SK-N-MC (cell line): ENCODE measurements at places on chromosomes 7 and 10.

DNA sequence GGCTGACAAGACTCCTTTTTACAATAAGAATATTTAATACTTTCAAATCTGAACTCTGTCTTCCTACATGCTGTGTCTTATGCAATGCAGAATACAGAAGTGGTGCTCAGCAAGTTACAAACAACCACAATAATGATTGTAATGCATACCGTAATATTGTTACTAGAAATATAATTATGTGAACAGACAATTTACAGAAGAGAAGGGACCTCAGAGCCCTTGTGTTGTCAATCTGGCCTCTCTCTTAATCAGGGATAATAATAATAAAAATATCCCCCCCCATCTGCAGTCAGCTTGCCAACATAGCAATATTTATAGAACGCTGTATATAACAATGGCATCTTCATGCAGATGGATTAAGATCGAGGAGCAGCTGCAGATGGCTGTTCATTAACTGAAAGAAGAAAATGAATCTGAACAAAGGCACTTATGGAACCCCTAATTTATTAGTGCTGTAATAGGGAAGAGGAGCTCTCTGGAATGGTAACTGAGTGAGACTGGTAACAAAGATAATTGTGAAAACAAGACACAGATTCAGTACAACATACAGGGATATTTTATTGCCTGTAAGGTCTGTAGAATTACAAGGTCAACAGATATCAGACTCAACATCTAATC, 106.3 kb downstream of the TMEM26 start:
- no peak for DNase-seq

- no peak for DNase-seq
These were observed 244.1 kb upstream of the RHOBTB1 start for GRCh38 chr10:61188101-61188500.

GRCh38 chr10:72254813-72255568, 18.7 kb upstream of the DDIT4 start:
- DNase-seq = no peak

- DNase-seq = no peak
These were observed 806.2 kb downstream of the CNTNAP2 start for GRCh38 chr7:146922782-146923181.

DNA sequence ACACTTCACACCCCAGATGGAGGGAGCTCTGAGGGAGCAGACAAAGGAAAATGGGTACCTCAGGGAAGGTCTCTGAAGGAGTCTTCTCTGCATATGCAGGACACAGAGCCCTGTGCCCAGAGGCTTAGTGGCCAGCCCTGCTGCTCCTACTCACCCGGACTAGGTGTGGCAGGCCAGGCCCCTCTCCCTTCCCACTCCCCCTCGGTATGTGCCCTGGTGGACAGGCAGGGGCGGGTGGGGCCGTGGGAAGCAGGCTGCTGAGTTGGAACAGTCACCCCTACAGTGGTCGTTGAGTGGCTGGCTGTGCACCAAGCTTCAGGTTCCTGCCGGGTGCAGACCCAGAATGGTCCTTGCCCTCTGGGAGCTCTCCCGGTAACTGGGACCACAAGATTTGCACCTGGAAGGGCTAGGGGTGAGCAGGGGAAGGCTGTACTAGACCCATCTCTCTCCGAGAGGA, 68.6 kb downstream of the ZMIZ1 start:
- no peak for DNase-seq
